ENCODE measurements at places on chromosomes 16 and 17. TPM values are rescaled to one million over a fixed set of nuclear protein-coding genes. Genes with fewer than 3 reads are reported as not detected.

TAOK2 gene
- 97.0 TPM for total RNA-seq

SPNS2 gene
- 4.6 TPM for total RNA-seq

GPRC5B gene
- 28.4 TPM for total RNA-seq

SLC25A19 gene
- total RNA-seq, result 9.5 TPM

CSF3 gene
- 1.5 TPM for total RNA-seq

PIGS gene
- total RNA-seq, result 36.9 TPM

GRAPL gene
- 40.6 TPM for total RNA-seq

RASL10B gene
- total RNA-seq, result 0.19 TPM

CCDC43 gene
- 41.0 TPM for total RNA-seq

CFAP97D1 gene
- not detected for total RNA-seq

GNAO1 gene
- total RNA-seq, result not detected

ALDH3A1 gene
- total RNA-seq, result 0.36 TPM

MEIOC gene
- under 0.01 TPM for total RNA-seq

HSPB9 gene
- not detected for total RNA-seq

GPRC5C gene
- total RNA-seq, result 0.09 TPM

KRT26 gene
- total RNA-seq, result not detected

WFIKKN1 gene
- total RNA-seq, result 0.09 TPM

ULK2 gene
- 22.8 TPM for total RNA-seq

MVD gene
- 36.1 TPM for total RNA-seq

TEX14 gene
- total RNA-seq, result under 0.01 TPM

CEMP1 gene
- not detected for total RNA-seq

WNK4 gene
- total RNA-seq, result 8.1 TPM

SCARF1 gene
- total RNA-seq, result 75.1 TPM

MLLT6 gene
- 23.8 TPM for total RNA-seq

PLK1 gene
- 22.8 TPM for total RNA-seq
